SJSA1 (cell line): ENCODE measurements at places on chromosomes 12 and 14.

DNA sequence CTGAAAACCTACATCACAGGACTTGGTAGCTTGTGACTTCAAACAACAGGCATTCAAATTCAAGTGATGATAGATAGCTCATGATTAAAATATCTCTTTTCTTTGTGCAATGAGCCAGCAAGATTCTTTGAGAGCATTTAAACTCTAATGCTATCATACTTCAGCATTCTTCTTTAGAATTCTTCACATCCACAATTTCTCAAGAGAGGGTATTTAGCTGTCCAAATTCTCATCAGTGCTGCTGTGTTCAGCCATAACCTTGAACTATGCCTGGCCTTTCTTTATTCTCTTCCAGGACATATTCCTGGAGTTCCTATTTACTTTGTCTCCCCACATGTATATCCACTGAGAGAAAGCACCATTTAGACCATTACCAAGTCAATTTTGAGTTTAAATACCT lies 321.1 kb downstream of the EGLN3 start:
- no peak for DNase-seq

GRCh38 chr12:44389896-44390295 lies 486.2 kb downstream of the NELL2 start:
- no peak for DNase-seq

GRCh38 chr12:121112496-121112895 lies 20.2 kb upstream of the P2RX7 start:
- no peak for DNase-seq

DNA sequence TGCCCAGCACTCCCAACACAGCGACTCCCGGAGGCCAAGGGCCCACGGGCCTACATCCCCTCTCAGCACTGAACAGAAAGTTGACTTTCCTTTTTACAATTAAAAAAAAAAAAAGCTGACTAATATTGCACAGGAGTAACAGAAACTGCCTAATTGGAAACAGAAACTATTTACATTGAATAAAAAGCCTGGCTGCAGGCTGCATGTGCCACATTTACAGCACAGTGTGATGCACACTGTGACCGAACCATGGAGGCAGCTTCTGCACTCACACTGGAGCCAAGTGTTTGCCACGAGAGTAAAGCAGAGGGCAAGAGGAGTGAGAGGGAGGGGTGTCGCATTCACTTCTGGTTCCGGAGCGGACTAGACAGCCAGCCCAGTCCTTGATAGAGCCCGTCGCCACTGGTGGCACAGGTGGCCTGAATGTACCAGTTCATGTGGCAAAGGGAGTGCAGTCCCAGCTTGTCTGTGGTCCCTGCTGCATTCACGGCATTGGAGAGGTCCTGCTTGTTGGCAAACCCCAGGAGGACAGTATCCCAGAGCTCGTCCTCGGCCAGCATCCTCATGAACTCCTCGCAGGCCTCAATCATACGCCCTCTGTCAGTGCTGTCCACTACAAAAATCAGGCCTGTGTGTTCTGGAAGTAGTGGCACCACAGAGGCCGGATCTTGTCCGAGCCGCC lies 59.2 kb downstream of the SPPL3 start:
- DNase-seq, result no peak

GRCh38 chr14:73227812-73228781 lies 9.2 kb upstream of the PAPLN start:
- DNase-seq, result peak; percentile 95

DNA sequence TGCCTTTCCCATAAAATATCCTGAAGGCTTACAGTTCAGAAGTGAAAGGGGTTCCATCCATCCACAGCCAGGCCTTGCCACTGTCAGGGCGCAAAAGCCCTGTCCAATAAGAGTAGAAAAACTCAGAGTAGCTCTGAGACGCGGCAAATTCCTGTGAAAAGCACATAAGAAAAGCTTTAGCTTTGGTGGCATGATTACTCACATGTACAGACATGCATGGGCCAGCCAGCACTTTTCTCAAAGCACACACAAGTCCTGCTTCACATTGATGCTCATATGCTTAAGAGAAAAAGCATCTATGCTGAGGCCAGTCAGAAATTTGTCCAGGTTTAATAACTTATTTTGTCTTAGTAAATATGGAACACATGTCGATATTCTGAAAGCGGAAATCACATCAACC lies 25.5 kb downstream of the CLEC1A start:
- no peak for DNase-seq

GRCh38 chr12:52486166-52487105 lies 6.6 kb downstream of the KRT6A start:
- DNase-seq, result no peak
